ENCODE measurements at places on chromosomes 11 and 22. TPM values are rescaled to one million over a fixed set of nuclear protein-coding genes. Genes with fewer than 3 reads are reported as not detected.

GRCh38 chr11:9386901-9387300 is 2.4 kb downstream of the IPO7 start:
- H3K4me3 ChIP-seq, result no peak overlapping the region
- no peak for DNase-seq
- H3K27me3 ChIP-seq, result no peaks in the 10 kb centered on the region
- no peaks in the 10 kb centered on the region for H3K36me3 ChIP-seq
- no peak overlapping the region for H3K27ac ChIP-seq

DNA sequence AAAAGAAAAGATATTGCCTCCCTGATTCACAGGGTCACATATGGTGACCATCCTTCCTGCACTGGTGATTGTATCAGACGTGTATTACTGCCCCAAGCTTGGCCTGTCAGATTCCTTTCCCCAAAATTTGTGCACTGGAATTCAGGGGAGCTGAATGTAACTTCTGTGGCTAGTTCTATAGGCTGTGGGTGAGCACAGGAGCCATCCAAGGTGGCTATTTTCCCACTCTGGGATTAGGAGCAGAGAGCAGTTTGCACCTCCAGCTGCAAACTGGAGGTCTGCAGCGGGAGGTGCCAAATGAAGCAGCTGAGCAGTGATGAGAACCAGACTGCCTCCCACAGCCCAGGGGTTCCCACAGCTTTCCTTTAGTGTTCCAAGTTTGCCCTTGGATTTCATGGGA is 124.2 kb upstream of the PITPNB start:
- no peak overlapping the region for H3K27ac ChIP-seq
- no peaks in the 10 kb centered on the region for H3K36me3 ChIP-seq
- DNase-seq, result no peak
- H3K27me3 ChIP-seq, result no peaks in the 10 kb centered on the region
- no peak overlapping the region for H3K4me3 ChIP-seq
- peaks cover 2% of the 10 kb centered on the region for H3K4me1 ChIP-seq

Gene DGCR6
- 1.7 TPM for total RNA-seq

DNA sequence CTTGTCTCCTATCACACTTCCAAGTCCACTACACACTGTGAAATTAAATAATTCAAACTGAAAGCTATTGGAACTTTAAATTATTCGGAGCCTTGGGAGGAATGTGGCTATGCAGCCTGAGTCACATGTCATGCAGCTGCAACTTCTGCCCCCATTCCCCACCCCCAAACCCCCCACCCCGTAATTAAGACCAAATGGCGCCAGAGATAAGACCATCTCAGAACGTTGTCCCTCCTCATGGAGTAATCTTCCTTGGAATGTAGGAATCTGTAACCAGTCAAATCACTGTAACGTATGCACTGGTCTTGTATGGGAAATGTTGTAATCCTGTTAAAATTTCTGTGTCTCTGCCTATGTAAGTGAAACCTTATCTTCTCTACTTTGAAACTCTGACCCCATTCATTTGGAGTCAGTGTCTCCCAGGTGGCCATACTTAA is 37.0 kb downstream of the GAB2 start:
- DNase-seq, result no peak
- no peak overlapping the region for H3K4me3 ChIP-seq
- no peaks in the 10 kb centered on the region for H3K27me3 ChIP-seq
- no peak overlapping the region for H3K27ac ChIP-seq
- H3K4me1 ChIP-seq, result peaks cover 3% of the 10 kb centered on the region

Gene RRP7A
- 35.2 TPM for total RNA-seq

DNA sequence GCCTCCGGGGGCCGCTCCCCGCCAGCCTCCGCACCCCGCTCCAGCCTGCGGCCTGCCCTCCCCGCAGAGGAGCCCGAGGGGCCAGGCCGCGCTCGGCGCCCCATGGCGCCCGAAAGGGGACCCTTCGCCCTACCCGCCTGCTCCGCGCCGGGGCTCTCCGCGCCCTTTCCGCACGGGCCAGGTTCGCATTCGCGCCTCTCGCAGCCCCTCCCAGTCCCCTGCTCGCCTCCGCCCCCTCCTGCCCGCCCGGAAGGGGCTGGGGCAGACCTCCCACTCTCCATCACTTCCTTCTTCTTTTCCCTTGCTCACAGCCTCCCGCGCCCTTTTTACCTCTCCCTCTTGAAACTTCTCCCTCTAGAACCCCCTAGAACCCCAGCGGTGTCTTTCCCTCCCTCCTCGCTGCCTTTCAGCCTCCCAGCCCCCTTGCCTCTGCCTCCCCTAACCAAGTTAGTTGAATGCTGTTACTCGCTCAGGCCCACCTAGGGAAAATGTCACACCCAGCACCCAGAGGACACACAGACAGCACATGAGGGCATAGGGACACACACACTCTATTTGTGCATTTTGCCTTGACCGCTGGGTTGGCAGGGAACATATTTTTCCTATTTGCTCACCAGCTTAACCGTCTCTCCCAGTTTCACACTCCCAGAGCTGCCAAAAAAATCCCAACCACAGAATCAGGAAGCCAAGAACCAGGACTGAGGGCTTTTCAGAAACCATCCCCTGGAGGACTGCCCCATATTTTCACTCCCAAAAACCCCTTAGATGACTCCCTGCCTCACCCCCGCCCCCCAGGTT is at the start of gene SLC43A3:
Gene SLC43A3, minus strand, starts transcription at position 193 of the 798 bp plus-strand sequence. CDS start 949 bp downstream, outside the sequence.
- no peaks in the 10 kb centered on the region for H3K36me3 ChIP-seq
- peak within 1 kb of the TSS; percentile 2 for H3K4me3 ChIP-seq
- peaks cover 22% of the 10 kb centered on the region for H3K4me1 ChIP-seq
- DNase-seq, result peak; percentile 84

Gene PIH1D2
- total RNA-seq, result 7.5 TPM

Gene MRPL49
- total RNA-seq, result 53.3 TPM

Gene KCTD14
- total RNA-seq, result 13.7 TPM

Gene ROM1
- 7.9 TPM for total RNA-seq

DNA sequence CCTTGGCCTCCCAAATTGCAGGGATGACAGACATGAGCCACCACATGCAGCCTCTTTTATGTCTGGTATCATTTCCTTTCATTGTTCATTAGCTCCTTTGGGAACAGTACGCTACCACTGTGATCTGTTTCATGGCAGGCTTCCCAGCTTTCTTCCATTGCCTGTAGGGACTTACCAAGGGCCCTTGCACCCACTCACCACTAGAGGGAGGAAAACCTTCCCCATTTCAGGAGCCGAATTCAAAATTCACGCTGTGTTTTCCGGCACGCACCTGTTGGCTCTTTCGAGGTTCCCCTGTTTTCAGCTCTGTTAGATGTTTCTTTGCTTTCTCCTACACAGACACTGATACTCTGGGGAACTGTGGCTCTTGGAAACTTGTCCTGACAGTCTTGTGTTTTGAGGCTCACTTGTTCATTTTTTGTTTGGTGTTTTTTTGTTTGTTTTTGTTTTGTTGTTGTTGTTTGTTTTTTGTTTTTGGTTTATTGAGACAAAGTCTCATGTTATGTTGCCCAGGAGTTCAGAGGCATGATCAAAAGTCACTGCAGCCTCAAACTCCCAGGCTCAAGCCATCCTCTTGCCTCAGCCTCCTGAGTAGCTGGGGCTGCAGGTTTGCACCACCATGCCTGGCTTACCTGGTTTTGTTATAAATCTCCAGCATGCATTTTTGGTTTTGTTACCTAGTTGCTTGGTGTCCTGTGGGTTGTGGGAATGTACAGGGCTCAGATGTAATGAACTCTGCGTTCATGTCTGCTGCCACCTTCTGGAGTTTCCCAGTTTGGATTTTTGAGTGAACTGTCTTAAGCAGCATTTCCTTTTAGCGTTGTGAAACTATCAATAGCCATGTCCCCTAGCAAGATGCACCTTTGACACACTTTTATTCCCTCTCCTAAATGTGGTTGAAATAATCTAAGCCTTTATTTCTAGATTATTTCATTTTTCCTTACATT is 2.3 kb downstream of the KRTAP5-11 start:
- H3K27me3 ChIP-seq, result no peaks in the 10 kb centered on the region
- DNase-seq, result peak; percentile 64
- no peaks in the 10 kb centered on the region for H3K36me3 ChIP-seq
- H3K4me3 ChIP-seq, result no peak overlapping the region
- no peaks in the 10 kb centered on the region for H3K4me1 ChIP-seq

Gene ESAM
- total RNA-seq, result 63.0 TPM

- DNase-seq, result no peak
- no peak overlapping the region for H3K4me3 ChIP-seq
- H3K36me3 ChIP-seq, result no peaks in the 10 kb centered on the region
- no peak overlapping the region for H3K27ac ChIP-seq
- no peaks in the 10 kb centered on the region for H3K4me1 ChIP-seq
Observed at GRCh38 chr11:23103416-23103815, 243.1 kb upstream of the CCDC179 start.

- no peaks in the 10 kb centered on the region for H3K27me3 ChIP-seq
- DNase-seq, result peak; percentile 78
- peaks cover 10% of the 10 kb centered on the region for H3K4me1 ChIP-seq
- no peaks in the 10 kb centered on the region for H3K36me3 ChIP-seq
- peak overlapping the region; percentile 52 for H3K4me3 ChIP-seq
Observed at GRCh38 chr11:73140213-73141030, 1.7 kb downstream of the FCHSD2 start.

DNA sequence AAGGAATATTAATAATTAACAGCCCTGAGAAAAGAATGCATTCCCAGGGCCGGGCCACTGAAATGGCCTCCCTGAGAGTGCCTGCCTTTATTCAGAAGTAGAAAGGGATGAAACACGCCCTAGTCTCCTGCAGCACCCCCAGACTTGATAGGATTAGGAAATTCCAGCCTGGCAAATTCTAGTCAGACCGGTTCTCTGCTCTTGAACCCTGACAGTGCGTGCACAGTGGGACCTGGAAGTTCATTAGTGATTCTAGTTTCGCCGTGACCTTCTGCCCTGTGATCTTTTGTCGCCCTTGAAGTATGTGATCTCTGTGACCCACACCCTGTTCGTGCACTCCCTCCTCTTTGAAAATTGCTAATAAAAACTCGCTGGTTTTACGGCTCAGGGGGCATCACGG is 2.1 kb upstream of the GSTP1 start:
- H3K4me3 ChIP-seq, result no peak overlapping the region
- DNase-seq, result peak; percentile 78
- H3K27ac ChIP-seq, result peak overlapping the region; percentile 1

- no peak overlapping the region for H3K27ac ChIP-seq
- no peaks in the 10 kb centered on the region for H3K4me1 ChIP-seq
- H3K36me3 ChIP-seq, result no peaks in the 10 kb centered on the region
- no peak for DNase-seq
- no peak overlapping the region for H3K4me3 ChIP-seq
- H3K27me3 ChIP-seq, result no peaks in the 10 kb centered on the region
Observed at GRCh38 chr11:9887472-9887871, 223.6 kb downstream of the SWAP70 start.

GRCh38 chr22:20181194-20181883 is 30.5 kb upstream of the CCDC188 start:
- H3K4me1 ChIP-seq, result no peaks in the 10 kb centered on the region
- no peak overlapping the region for H3K4me3 ChIP-seq
- DNase-seq, result no peak
- no peaks in the 10 kb centered on the region for H3K36me3 ChIP-seq
- H3K27me3 ChIP-seq, result no peaks in the 10 kb centered on the region

DNA sequence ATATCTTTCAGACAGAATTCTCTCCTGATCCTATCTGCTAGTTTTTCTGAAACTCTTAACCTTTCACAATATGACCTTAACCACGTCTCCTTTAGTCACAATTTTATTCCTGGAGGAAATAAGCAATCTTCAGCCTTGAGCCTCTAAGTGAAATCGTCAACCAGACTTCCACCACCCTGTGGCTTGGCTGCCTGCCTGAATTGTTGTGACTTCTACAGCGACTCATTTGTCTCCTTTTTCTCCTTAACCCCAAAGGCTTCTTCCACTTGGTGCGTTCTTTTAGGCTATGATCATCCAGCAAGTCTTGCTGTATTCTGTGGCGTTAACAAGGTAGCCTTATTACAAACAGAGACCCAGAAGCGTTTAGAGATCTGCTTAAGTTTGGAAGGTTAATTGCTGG is 535.1 kb upstream of the ARHGAP42 start:
- no peaks in the 10 kb centered on the region for H3K4me1 ChIP-seq
- no peak overlapping the region for H3K27ac ChIP-seq
- DNase-seq, result no peak

DNA sequence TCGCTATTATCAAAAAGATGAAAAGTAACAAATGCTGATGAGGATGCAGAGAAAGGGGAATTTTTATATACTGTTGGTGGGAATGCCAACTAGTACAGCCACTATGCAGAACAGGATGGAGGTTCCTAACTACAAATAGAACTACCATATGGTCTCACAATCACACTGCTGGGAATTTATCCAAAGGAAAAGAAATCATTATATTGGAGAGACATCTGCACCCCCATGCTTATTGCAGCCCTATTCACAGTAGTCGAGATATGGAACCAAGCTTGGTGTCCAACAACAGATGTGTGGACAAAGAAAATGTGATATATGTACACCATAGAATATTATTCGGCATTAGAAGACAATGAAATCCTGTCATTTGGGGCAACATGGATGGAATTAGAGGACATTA is 19.6 kb upstream of the POU2AF2 start:
- H3K27ac ChIP-seq, result no peak overlapping the region
- H3K4me3 ChIP-seq, result no peak overlapping the region
- H3K4me1 ChIP-seq, result no peaks in the 10 kb centered on the region
- no peaks in the 10 kb centered on the region for H3K36me3 ChIP-seq
- DNase-seq, result no peak

DNA sequence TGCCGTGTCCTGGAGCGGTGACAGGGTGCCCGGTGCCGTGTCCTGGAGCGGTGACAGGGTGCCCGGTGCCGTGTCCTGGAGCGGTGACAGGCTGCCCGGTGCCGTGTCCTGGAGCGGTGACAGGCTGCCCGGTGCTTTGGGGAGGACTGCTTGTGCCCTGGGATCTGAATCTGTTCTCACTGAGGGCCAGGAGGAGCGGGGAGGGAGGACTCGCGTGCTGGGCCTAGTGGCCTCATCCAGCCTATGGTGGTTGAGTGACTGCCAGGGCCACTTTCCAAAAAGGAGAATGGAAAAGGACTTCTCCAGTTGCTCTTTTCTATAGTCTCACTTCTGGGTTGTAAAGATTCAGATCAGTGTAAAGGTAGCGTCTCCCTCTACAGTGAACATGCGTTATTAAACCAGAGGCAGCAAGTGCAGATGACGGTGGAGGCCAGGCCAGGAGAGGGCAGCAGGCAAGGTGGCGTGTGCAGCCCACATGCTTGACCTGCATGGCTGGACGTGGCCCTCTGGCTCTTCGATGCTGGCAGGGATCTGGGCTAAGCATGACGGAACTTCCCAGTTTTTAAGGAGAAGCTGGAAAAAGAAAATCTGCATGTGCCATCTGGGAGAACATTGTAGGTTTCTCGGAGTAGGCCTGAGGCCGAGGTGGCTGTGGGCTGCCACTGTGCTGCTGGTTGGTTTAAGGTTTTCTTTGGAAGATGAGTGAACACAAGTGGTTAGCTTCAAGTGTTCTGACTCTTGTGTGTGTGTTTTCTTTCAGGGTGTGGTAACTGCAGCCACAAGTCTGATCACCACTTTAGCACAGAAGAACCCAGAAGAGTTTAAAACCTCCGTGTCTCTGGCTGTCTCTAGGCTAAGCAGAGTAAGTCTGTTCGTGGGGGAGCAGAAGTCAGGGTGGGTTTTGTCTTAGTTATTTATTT is 55.0 kb downstream of the AP2A2 start:
- peaks cover 18% of the 10 kb centered on the region for H3K4me1 ChIP-seq
- H3K27me3 ChIP-seq, result no peaks in the 10 kb centered on the region
- peaks cover 29% of the 10 kb centered on the region for H3K36me3 ChIP-seq
- DNase-seq, result no peak

Gene BTG4
- not detected for total RNA-seq
